ENCODE measurements at places on chromosomes 2 and 18.

DNA sequence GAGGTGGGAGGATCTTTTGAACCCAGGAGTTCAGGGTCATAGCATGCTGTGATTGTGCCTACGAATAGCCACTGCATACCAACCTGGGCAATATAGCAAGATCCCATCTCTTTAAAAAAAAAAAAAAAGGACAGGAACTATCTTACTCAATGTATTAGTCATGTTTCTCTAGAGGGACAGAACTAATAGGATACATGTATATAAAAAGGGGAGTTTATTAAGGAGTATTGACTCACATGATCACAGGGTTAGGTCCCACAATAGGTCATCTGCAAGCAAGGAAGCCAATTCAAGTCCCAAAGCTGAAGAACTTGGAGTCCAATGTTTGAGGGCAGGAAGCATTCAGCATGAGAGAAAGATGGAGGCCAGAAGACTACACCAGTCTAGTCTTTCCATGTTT lies 18.8 kb upstream of the CASP10 start:
- DNase-seq: no peak

DNA sequence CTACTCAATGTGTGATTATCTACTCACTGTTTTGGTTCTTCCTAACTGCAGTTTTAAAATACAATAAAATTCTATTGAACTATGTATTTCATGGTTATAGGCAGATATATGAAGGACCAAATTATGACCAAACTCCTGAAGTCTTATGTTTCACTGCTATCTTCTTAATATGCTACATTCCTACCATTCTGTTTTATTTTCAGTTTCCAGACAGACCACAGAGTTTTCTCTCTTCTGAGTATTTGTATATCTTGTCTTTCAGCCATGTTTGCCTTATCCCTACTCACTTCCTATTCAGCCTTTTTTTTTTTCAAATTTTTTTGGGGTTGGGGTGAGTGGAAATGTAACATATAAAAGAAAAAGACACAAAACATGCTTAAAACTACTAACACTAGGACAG lies 6.3 kb downstream of the RFTN2 start:
- DNase-seq: no peak

DNA sequence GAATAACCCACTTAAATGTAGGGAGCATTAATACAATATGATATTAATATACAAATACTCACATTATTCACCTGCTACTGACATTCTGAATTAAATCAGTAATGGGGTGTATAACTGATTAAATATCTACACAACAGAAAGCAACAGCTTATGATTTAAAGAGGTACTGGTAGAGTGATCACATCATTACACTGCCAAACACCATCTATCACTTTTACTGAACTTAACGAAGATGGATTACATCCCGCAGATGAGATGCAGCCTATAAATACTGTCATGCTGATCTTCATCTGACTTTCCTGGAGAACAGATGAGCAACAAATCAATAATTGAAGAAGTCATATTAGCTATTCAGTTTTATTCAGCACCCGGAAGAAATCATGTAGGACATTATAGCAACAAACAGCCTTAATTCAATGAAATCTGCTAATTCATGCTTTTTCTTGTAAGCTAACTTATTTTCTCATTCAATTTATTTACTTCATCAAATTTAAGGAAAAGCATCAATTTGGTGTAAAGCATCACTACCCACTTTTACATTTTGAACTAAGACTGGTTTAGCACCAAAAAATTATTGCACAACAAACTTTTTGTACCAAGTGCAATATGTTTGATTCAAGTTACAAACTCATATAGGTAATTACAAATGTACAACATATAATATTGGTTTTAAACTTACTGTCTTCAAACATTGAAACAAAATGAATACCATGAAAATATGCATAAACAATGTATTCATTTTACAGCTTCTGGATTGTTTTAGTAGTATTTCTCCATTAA lies 1509.0 kb downstream of the LRP1B start:
- DNase-seq: no peak

- no peak for DNase-seq
Measured at GRCh38 chr18:4433717-4434116, 21.4 kb downstream of the DLGAP1 start.

GRCh38 chr2:177578454-177578853 lies 185.9 kb downstream of the AGPS start:
- no peak for DNase-seq

DNA sequence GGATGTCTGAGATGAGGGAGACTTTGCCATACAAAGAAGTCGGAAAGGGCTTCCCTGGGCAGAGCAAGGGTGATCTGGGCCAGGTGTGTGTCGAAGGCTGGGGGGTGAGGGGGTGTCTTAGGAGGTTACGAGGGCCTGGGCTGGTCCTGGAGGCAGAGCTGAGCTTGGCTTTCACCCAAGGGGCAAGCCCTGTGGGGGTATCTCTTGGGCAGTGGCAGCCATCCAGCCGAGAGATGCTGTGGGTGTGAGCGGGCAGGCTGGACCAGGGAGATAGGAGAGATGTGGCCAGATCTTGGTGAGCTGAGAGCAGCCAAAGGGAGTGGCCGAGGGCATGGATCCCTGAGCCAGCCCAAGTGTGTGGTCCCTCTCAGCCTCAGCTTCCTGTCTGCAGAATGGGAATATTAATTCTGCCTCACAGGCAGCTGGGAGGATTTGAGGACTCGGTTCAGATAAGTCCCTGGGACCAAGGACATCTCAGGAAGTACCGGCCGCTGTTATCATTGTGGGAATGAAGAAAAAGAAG lies 33.0 kb downstream of the MAL start:
- no peak for DNase-seq

GRCh38 chr2:176432434-176432833 lies 163.2 kb downstream of the MTX2 start:
- DNase-seq: no peak

DNA sequence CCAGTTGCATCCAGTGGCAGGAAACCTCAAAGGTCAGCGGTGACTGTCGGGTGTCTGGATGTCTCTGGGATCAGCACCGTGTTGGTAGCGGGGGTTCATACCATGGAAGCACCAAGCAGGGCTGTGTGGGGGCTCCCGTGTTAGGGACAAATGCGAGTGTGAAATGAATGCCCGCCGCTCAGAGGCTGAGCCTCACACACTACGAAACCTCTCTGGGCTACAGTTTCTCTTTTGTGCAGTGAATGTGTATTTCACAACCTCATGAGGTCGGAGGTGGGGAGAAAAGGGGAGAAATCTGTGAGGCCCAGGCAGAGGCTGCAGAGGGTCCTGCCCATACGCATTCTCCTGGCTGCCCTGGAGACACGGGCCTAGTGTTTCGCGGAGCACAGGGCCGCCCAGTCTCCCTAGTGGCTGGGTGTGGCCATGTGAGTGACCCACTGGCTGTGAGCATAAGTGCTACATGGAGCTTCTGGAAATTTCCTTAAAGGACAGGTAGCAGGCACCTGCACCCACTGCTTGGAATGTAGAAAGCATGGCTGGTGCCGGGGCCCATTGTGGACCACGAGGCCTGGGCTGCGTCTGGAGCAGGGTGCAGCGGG lies 138.0 kb upstream of the GLI2 start:
- no peak for DNase-seq

GRCh38 chr2:144040834-144041233 lies 479.1 kb downstream of the ZEB2 start:
- no peak for DNase-seq

GRCh38 chr2:96739633-96740428 lies at the start of gene LMAN2L:
LMAN2L (minus strand) TSS chr2:96740064; CDS start chr2:96740040, 24 bp downstream.
- DNase-seq: peak; percentile 83

GRCh38 chr18:75377926-75378325 lies 49.6 kb downstream of the SMIM21 start:
- peak; percentile 0 for DNase-seq

DNA sequence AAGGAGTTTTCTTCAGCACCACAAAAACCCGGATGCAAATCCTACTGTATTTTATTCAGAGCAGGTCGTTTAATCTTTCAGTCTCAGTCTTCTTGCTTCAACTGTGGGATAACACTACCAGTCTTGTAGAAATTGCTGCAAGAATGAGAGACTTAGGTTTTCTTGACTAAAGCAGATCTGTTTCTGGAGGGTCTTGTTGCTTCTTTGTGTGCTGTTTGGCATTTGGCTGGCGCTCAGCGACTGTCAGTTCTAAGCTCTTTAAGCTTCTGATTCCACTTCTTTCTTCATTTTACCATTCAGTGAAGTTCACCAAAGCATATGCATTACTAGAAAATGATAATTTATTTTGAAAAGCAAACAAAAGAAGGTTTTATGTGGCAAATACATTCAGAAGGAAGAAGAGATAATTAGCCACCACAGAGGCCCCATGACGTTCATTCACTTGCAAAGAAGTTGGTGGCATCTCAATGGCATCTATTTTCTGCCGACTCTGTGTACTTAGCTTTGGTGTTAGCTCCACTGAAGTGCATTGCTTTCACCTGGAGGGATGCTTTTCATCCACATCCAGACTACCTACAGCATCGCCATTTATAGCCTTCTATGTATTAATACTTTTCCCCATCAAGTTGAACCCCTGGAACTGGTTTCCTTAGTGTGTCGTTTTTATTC lies 53.7 kb downstream of the TRIB2 start:
- DNase-seq: no peak

DNA sequence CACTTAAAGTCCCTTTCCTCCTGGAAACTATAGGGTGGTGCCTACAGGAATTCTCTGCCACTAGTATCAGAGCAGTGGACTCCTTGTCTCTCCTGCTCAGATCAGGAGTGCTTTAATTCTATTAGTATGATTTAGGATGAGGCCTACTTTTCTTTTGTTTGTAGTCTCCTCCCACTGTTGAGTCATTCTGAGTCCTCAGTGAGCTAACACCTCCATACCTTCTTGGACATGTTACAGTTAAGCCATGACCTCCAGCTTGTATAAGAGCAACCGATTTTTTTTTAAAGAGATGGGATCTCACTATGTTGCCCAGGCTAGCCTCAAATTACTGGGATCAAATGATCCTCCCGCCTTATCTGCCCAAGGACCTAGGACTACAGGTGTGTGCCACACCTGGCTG lies 48.7 kb upstream of the OTOF start:
- DNase-seq: no peak

DNA sequence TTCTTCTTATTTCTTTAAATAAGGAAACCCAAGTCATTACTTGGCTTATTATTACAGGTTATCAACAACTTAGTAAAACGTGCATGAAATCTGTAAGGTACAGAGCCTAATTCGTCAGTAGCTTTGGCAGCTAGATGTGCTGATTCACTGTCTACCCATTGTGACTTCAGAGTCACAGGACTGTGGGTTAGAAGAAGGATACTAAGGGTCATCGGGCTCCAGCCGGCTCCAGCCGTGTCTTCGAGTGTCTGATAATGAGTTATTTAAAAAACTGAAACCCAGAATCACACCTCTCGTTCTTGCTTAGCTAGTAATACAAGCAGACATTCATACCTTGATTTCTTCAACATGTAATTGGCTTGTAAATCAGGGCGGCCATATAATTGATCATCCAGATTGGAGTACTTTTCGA lies 170.5 kb downstream of the FMNL2 start:
- DNase-seq: no peak

DNA sequence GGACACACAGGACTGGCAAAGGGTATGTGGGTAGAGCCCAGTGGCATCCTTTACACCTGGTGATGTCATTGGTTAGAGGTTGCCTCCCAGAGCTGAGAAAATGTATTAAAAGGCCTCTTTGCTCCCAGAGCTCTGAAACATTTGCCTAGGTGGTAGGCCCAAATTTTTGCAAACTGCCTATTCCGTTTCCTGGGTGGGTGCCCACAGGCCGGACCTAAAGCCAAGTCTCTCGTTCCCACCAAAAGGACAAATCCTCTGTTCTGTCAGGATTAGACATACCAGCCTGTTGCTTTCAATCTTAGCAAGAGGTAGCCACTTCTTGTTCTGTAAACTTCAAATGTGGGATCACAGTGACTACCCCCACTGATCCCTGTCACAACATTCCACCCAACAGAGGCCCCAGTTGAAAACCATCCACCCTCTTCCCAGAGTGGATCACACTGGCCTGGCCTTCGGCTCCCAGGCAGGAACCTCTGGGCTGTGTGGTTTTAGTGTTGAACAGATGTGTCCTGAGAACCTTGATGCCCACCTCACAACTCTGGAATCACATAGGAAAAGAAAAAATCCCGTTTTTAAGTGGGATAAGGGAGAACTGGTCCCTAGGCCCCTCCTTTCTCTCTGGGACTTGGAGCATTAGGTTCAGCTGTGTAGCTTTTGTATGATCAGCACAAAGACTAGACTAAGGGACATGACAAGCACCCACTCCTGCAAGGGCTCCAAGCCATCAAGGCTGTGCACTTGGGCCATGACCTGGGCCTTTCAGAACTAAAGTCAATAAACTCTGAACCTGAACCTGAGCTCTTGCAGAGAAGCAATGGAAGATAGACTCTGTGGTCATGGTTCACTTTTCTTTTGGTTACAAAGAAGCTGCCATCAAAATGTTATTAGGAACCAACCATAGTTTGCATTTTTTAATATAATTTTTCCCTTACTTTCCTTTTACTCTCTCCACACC lies 211.3 kb downstream of the CYP26B1 start:
- DNase-seq: no peak

DNA sequence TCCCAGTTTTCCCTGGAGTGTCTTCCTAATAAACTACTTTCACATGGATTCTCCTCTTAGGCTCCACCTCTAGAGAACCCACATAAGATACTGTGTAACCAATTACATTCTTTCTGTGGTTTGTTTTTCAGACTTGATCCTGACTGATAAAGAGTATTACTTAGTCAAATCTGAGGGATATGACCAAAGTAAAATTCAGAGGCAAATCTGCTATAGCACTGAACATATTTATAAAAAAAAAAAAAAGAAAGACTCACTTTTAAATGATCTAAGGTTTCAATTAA lies 13.9 kb downstream of the CKAP2L start:
- no peak for DNase-seq

GRCh38 chr2:234287650-234288049 lies 209.2 kb downstream of the ARL4C start:
- no peak for DNase-seq

- DNase-seq: no peak
Measured at GRCh38 chr2:117875786-117876185, 61.3 kb downstream of the DDX18 start.

DNA sequence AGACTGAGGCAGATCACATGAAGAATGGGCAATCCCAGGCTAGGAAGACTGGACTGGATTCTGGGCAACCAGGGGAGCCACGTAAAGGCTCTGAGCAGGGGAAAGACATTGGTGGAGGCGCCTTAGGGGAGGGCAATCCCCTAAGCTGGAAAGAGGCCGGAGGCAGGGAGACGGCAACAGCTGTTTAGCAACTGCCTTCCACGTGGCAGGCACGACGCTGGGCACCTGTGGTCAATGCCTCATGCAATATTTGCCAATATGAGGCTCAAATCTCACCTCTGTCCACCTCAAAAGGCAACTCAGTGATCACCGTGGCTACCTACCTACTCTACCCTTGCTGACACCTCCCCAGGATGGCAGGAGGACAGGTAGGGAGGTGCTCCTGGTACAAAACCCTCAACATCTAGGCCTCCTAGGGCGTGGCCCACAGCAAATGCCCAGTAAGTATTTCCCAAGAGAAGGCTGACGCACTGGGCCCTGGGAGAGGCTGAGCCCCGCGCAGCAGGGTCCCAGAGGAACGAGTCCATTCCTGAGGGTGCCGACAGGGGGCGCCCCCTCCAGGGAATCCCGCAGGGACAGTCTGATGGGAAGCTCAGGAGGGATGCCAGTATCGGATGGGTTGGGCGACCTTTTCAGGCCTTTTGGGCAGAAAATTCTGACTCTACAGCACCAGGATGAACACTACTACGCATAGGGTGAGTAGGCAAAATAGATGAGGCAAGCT lies 8.9 kb downstream of the BOLA3 start:
- DNase-seq: no peak

Data from non-pigmented ciliary epithelial cell (primary cell).